ELR (cell line): ENCODE measurements at places on chromosomes 5 and 9.

DNA sequence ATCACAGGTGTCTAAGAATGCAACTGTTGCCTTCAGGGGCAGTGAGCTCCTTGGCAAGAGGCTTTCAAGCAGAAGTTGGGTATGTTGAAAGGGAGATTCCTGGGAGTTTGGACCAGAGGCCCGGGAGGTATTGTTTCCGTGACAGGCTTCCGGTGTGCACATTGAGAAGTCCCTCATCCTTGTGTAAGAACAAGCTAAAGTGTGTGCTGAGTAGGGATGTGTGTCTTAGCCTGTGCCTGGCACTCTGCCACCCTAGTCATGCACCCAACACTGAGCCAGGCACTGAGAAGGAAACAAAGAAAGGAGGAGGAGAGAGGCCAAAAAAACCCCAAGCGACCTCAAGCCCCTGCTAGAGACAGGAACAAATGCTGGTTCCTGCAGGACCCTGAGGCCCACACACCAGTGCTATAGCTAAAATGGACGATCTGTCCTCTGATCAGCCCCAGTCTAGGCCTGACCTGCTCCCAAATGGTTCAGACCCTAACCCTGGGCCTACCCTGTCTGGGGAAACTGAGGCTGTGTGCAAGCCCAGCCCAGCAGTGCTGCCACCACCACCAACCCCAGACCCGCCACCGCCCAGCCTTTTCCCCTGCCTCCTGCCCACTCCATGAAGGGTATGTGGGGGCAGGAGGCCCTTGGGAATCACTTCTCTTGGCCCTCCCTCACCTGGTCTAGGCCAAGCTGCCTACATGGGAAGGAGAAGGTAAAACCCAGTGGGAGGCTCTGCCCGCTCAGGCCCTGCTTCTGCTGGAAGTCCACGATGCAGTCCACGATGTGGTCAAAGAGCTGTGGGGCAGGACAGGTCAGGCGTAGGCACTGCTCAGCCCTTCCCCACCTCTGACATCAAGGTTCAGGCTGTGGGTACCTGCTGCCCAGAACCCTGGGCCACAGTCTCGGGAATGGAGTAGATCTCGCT, 12.6 kb downstream of the HK3 start:
- DNase-seq = no peak

DNA sequence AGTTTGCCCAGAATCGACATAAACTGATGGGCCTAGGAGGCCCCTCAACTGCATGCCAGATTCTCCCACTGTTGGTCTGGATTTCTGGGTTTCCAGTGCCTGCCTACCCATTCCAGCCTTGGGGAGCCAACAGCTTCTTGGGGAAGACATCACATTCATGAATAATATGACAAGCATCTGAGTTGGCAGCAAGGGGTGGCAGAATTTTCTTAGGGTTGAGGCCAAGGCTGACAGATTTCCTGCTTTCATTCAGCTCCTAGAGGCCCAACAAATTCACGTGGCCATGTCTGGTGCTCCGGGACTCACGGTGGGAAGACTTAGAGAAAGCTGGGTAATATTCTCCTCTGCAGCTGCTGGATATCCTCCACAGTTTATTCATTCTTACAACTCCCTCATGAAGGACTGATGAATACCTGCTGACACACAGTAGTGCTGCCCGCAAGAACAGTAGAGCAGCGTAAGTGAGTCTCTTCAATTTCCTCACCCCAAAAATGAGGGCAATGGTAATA, 305.0 kb upstream of the TNC start:
- DNase-seq = no peak

DNA sequence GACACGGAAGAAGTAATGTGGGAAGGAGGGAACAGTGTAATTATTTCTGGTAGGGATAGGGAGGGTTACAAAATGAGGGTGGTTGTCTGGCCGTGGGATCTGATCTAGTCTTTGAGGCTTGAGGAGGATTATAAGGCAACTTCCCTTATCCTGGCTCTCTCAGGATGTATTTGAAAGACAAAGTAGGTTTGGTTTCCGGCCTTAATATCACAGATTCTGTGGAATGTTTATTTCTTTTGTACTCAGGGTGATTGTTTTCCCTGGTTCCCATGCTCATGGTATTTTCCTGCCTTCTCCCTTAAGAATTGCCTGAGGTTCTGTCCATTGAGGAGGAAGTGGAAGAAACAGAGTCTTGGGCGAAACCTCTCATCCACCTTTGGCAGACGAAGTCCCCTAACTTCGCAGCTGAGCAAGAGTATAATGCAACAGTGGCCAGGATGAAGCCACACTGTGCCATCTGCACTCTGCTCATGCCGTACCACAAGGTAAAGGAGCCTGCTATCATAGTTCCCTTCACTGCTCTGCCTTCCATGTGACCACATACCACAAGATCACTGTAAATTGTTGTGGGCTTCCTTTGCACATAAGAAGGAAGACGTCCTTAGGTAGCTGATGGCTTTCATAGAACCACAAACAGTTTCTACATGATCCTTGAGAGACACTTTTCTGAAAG, 253.8 kb downstream of the KDM4C start:
- DNase-seq = no peak

- DNase-seq = no peak
Observed at GRCh38 chr5:130213607-130214006, 309.3 kb downstream of the CHSY3 start.

GRCh38 chr5:171845857-171846256, 60.2 kb downstream of the SMIM23 start:
- DNase-seq = peak; percentile 48

DNA sequence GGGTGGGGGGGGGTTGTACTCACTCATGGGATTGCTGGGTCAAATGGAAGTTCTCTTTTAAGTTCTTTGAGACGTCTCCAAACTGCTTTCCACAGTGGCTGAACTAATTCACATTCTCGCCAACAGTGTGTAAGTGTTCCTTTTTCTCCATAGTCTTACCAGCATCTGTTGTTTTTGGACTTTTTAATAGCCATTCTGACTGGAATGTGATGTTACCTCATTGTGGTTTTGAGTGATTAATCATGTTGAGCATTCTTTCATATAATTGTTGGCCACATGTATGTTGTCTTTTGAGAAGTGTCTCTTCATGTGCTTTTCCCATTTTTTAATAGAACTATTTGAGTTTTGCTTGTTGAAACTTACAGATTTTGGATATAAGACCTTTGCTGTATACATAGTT, 94.9 kb upstream of the PLPPR1 start:
- DNase-seq = peak; percentile 26

DNA sequence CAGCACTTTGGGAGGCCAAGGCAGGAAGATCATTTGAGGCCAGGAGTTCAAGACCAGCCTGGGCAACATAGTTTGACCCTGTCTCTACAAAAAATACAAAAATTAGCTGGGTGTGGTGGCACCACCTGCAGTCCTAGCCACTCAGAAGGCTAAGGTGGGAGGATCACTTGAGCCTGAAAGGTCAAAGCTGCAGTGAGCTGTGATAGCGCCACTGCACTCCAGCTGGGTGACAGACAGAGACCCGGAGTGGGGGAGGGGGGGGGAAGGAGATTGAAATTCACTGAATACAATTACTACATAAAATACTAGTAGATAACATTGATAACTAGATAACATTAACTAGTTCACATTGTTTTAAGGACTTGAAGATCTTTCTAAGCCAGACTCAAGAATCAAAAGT, 345.6 kb downstream of the BNC2 start:
- DNase-seq = no peak

DNA sequence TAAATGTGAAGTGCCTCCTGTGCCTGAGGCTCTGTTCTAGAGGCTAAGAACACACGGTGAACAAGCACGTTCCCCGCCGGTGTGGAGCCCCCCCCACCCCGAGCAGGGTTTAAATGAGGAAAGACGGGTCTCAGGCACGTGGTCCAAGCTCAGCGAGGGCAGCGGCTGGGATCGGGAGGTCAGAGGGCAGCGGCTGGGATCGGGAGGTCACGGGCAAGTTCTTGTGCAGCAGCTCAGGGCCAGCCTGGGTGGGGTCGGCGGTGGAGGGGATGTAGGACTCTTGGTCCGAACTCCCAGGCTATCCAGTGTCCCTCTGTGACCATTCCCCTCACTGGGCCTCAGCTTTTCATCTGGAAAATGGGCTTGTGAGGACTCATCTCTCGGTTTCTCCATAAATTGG, 2.7 kb upstream of the GBGT1 start:
- DNase-seq = no peak

DNA sequence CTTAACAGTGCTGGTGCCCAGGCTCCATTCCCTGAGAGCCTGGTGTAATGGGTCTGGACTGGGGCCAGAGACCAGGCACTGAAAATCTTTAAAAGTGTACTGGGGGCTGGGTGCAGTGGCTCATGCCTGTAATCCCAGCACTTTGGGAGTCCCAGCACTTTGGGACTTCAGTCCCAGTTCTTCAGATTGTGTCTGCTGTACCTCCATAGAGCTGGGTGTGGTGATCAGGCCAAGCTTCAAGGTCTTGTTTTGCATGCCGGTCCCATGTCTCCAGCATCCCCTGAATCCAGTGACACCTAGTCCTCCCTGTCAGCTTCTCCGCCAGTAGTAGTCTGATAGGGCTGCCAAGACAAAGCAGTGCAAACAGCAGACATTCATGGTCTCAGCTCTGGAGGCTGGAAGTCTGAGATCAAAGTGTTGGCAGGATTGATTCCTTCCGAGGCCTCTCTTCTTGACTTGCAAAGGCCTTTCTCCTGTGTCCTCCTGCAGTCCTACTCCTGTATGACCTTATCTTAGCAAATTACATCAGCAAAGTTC, 108.2 kb downstream of the SYK start:
- no peak for DNase-seq

DNA sequence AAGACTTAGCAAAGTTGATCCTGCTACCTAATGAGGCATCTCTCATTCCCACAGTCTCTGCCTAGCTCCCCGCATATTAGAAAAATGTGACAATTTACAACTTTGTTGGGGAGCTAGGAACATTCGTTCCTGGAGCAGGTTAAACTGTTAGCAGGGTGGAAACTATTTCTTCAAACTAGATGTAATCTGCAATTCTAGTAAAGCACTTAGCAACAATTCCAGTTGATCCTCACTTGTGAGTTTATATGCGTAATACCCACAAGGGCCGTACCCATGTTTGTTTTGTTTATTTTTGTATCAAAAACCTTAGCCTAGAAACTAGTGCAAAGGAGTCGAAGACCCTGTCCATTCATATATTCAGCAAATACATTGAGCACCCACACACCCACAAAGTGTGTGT, 175.8 kb upstream of the DMAC1 start:
- DNase-seq = no peak

GRCh38 chr5:139926797-139927503, 116.1 kb downstream of the NRG2 start:
- no peak for DNase-seq

DNA sequence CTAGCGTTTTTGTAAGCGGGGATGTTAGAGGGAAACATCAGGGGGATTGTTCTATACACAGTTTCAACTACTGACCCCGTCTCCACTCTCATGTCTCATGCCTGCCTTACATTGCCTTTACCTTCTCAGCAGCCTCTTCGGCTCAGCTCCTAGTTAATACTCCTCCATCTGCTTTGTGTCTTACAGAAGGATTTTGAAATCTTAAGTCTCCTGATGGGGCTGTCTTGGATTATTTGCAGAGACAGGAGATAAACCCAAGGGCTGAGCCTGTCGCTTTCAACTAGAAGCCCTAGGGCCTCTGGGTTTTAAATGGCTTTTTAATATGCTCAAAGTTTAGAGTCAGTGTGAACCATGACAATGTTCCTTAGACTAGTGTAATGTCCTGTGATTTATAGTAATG, 161.5 kb downstream of the CARTPT start:
- DNase-seq = no peak

DNA sequence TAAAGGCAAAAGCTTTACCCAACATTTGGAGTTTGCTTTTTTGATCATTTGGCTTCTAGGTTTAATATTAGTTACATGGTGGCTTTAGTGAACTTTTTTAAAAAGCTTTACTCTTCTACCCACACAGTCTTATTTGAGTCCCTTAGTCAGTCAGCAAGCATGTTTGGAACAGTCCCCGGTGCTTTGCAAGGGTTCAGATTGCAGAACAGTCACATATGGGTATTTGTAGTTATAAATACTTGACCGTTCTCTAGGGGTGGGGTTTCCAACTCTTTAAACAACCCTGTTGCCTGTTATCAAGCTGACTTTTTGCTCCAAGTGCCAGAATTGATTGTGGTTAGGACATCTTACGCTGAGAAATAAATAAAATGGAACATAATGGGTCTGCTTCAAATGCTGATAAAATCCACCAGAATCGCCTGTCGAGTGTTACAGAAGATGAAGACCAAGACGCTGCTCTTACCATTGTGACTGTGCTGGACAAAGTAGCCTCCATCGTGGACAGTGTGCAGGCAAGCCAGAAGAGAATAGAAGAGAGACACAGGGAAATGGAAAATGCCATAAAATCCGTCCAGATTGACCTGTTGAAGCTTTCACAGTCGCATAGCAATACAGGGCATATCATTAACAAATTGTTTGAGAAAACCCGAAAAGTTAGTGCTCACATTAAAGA, at the start of gene CAVIN4:
Gene CAVIN4, plus strand, starts transcription at position 304 of the 673 bp plus-strand sequence. Its CDS starts 65 bp downstream, at position 369.
- no peak for DNase-seq

DNA sequence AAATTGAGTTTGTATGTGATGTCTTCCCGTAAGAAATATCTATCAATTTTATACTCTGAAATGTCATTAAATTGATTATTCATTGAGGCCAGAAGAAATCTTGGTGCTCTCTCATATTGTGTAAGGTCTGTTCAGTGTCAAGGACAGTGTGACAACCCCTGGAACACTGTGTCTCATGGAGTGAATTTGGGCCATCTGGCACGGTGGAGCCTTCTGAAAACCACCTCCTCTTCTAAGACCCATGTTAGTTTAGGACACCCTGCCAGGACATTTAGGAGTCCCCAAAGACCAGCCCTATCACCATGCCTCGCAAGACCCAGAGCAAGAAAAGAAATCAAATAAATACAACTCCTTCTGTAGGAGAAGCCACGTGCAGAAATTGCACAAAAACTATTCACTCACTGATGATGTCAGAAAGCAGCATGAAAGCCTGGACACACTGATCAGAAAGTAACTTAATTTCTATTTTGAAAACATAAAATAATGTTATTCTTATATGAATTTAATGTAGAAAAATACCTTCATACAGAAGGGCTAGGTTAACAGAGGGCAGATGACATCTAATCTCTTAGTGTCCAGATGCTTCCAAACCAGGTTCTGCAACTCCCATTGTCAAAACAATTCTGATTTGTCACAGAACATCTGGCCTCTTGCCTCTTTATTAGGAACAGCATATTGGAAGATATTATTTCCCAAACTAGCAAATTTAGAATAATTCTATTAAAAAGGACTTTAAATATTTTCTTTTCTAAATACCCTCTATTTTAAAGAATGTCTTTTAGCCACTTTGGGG, 298.8 kb downstream of the NR2F1-AS1 start:
- DNase-seq = no peak

DNA sequence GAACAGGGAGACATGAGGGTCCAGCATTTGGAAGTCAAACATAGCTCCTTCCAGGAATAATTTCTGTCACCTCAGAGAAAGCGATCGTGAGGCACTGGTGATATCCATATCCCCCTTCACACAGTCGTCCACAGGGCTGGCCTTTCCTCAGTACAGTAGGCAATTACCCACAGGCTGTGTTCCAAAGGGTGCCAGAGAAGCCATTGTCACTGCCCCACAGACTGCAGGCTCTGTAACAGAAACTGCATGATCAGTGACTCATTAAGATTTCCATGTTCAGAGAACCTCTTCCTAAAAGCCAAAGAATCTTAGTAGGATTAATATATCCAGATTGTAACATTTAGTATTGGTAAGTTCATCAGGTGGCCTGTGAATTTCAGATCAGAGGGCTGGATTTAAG, 127.6 kb downstream of the RPS23 start:
- peak; percentile 3 for DNase-seq

GRCh38 chr9:96085491-96086143, 210.1 kb downstream of the ERCC6L2 start:
- no peak for DNase-seq

GRCh38 chr9:121811140-121811539, 159.7 kb downstream of the DAB2IP start:
- DNase-seq = no peak

GRCh38 chr5:10660135-10660534, 96.3 kb downstream of the ANKRD33B start:
- no peak for DNase-seq
